Stimulated activated CD8-positive, alpha-beta memory T cell treated with anti-CD3 and anti-CD28 coated beads, Interleukin-15, amount 100 ng/mL, for 48 hours (primary cell): ENCODE measurements at places on chromosomes 16 and 17.
A peak's percentile ranks its signal among the peaks of the same experiment; 100 is the strongest.

- DNase-seq = no peak
These were observed 8.2 kb downstream of the NHERF2 start for GRCh38 chr16:2034696-2035430.

GRCh38 chr17:79769570-79770506 lies 8.1 kb upstream of the CBX2 start:
- DNase-seq = no peak

GRCh38 chr16:65305266-65305959 lies 183.6 kb upstream of the CDH11 start:
- DNase-seq = no peak

- DNase-seq = no peak
These were observed 43.6 kb downstream of the RPA1 start for GRCh38 chr17:1873418-1873817.

DNA sequence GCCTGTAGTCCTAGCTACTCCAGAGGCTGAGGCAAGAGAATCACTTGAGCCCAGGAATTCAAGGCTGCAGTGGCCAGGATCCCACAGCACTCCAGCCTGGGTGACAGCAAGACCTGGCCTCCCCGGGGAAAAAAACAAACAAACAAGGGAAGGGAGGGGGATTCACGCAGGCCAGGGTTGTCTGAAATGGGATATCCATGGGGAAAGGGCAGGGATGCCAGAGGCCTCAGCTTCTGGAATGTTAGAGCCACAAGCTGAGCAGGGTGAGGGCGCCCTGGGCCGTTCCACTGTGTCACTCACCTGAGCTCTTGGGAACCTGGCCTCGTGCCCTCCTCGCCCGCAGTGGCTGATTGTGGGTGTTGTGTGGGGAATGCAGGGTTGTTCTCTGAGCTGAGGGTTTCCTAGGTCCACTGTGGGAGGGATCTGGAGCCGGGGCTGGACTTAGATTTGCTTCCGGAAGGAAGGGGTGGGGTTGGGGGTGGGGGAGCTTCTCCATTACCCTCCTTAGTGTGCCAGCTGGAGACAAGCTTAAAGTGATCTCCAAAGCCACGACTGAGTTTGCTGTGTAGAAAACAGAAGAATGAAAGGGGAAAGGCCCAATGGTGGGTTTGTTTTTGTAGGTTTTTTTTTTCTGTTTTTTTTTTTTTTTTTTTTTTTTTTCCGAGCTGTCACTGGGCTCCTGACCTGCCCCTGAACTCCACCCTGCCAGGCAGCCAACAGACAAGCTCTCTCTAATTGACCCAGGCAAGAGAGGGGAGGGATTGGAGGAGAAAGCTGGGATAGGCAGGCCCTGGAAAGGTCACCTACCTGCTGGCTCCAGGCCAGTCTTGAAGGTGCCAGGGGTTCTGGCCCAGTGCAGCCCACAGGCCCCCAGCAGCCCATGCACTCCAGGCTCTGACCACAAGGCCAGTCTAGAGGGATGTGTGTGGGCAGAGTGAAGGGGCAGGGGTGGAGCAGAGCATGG lies at the start of gene SULT1A1:
SULT1A1 (minus strand) TSS at position 414 of the 964 bp plus-strand sequence. CDS start 1,189 bp downstream, outside the sequence.
- DNase-seq = no peak

- DNase-seq = no peak
These were observed 10.3 kb downstream of the FKBP10 start for GRCh38 chr17:41823141-41823524.

DNA sequence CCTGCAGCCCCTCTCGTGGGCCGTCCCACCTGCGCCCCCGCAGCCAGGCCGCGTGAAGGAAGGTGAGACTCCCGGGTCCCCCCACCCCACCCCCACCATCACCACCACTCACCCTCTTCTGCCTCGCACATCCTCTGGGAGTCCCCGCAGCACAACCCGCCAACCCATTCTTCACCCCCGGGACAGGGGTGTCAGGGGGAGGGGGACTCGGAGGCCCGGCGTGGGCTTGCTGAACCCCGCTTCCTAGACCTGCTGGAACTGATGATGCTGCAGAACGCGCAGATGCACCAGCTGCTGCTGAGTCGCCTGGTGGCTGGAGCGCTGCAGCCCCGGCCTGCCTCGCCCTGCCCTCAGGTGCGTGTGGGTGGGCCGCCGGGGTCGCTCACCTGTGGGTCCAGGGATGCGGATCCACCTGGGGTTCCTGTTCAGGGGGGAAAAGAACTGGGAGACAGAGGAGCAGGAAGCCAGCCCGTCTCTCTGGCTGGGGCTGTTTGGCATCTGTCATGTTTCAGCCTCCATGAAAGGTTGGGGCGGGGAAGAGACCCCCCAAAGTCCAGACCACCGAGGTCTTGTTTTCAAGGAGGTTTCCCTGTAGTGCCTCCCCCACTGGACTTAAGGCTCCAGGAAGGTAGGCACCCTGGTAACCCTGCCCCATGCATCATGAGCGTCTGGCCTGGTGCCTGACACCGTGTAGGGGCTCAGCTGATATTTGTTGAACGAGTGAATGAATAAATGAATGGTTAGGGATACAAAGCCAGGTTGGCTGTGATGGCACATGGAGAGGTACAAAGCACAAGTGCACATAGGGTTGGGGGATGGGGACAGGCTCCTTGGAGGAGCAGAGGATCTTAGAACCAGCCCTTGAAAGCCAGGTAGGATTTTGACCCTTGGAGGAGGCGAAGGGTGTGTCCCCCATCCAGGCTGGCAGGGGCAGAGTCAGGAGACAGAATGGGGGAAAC lies 849 bp downstream of the PRR29 start:
- no peak for DNase-seq

DNA sequence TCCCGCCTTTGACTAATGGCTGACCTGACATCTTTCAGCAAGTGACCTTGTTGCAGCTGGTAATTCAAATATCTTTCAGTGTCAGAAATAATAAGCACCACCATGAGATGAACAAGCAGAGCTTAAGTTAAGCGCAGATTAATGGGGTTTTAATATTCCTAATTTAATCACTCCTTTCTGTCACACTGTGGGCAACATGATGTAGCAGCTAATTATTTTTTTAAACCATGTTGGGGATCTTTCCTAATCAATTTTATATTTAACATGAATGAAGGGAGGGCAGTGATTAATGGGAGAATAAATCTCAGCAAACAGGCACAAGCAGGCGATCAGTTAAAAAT lies 353.6 kb upstream of the TNRC6C start:
- no peak for DNase-seq

DNA sequence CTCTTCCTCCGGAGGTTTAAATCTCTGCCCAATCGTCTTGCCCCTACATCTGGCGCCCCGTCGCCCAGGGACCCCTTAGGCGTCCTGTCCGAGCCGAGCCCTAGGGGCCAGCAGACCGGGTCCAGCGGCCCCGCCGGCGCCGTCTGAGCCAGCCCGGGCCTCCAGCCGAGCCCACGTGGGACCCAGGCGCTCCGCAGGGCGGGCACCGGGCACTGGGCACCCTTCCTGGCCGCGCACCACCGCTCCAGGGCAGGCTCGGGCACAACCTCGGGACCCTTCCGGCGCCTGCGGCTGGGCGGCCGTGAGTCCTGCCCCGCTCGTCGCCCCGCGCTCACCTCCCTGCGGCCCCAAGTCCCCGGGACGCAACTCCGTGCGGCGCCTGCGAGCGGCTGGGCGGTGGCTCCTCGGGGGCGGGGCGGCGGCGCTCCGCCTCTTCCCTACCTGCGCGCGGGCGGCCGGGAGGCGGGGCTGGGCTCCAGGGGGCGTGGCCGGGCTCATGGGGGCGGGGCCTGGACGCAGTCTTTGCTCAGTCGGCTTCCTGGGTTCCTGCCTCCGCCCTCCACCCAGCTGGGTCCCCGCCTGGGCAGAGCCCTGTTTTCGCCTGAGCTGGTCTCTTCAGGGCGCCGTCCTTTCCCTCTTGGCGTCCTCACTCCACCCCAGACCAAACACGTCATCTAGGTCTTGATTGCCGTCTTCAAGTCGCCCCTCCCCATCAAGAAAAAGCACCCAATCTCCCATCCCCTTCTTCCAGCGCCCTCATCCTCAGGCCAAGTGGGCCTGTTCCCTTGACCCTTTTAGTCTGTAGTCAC lies at the start of gene RHBDF2:
RHBDF2 (minus strand) TSS at position 406 of the 809 bp plus-strand sequence. CDS start 19,899 bp downstream, outside the sequence.
- peak; percentile 91 for DNase-seq

GRCh38 chr17:82942166-82943130 lies 102.6 kb upstream of the ZNF750 start:
- no peak for DNase-seq

GRCh38 chr16:29765167-29766032 lies 12.7 kb upstream of the ZG16 start:
- no peak for DNase-seq

- DNase-seq = no peak
These were observed 89.3 kb downstream of the RPGRIP1L start for GRCh38 chr16:53614346-53614745.

DNA sequence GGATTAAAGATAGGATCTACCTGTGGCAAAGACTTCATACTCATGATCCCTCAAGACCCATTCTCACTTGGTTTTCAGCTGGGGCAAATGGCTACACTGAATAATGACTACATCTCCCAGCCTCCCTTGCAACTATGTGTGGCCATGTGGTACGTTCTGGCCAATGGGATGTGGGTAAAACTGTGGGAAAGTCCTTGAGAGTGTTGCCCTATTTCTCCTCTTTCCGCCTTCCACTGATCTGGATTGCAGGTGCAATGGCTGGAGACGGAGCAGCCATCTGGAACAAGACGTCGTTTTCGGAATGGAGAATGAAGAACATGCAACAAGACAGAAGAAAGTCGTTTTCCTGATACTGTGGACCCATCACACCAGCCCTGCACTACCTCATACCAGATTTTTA lies 48.5 kb downstream of the HAPSTR1 start:
- no peak for DNase-seq

- DNase-seq = no peak
These were observed 58.8 kb upstream of the MAF start for GRCh38 chr16:79659344-79659743.

DNA sequence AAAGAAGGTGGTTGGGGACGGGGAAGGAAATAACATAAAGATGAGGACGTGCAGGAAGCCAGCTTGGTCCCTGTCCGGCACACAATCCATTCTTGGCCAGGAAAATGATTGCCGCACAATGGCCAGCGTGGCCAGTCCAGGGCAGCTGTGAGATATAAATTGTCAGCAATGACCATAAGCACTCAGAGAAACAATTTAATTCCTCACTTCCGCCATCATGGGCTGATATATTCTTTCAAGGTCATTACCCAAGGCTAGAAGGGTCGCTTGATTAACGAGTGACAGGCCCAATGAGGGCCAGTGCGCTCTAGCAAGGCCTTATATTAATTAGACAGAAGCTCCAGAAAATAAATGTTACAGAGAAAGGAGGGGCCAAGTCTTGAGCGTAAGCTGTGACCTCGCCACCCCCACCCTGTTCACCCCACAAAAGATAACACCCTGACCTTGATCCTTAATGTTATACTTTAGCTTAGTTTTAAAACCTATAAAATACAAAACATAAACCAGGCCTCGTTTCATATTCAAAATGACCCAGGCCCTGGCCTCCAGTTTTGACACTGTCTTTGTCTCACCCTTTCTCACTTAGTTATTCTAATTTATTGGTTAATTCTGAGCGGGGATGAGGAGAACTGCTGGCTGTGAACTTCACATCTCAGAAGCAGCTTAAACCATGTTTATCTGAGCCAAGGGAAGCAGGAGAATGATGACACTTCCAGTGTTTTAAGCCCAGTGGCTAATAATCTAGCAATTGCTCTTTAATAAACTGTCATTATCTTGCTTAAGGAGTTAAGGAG lies 478.3 kb upstream of the ZFHX3 start:
- DNase-seq = no peak
